Smooth muscle cell of the pulmonary artery (primary cell): ENCODE measurements at places on chromosomes 16 and 17. TPM values are rescaled to one million over a fixed set of nuclear protein-coding genes. Genes with fewer than 3 reads are reported as not detected.

The ANKRD40CL gene
- total RNA-seq, result not detected in 2 replicates

The NUDT16L1 gene
- 22.6 and 23.5 TPM in 2 replicates for total RNA-seq

The PERCC1 gene
- total RNA-seq, result not detected in 2 replicates

The AANAT gene
- total RNA-seq, result not detected in 2 replicates

The STH gene
- total RNA-seq, result not detected in 2 replicates

The CHST5 gene
- total RNA-seq, result 0.03 TPM in 1 of 2 replicates, not detected in the other

The PIRT gene
- not detected in 2 replicates for total RNA-seq

The ENPP7 gene
- total RNA-seq, result not detected in 2 replicates

The MT3 gene
- 0.59 TPM in 2 replicates for total RNA-seq

The WRAP53 gene
- 2.7 and 3.5 TPM in 2 replicates for total RNA-seq

The ITGA2B gene
- 0.30 and 0.46 TPM in 2 replicates for total RNA-seq

The RMI2 gene
- total RNA-seq, result 1.7 and 4.0 TPM in 2 replicates

The SDR42E1 gene
- under 0.01 TPM in 2 replicates for total RNA-seq

The TP53TG3B gene
- not detected in 2 replicates for total RNA-seq

The MYO15A gene
- total RNA-seq, result 1.4 and 1.9 TPM in 2 replicates

The CLEC19A gene
- not detected in 2 replicates for total RNA-seq

The C16orf92 gene
- total RNA-seq, result not detected in 2 replicates

The CTRL gene
- 0.30 and 0.85 TPM in 2 replicates for total RNA-seq
